A673 (cell line): ENCODE measurements at places on chromosomes 13 and 19. TPM values are rescaled to one million over a fixed set of nuclear protein-coding genes. Genes with fewer than 3 reads are reported as not detected.

The LYPD3 gene
- 0.21 and 0.31 TPM in 2 replicates for total RNA-seq

The FCAR gene
- not detected in 2 replicates for total RNA-seq

The GARIN5A gene
- 0.59 and 0.84 TPM in 2 replicates for total RNA-seq

DNA sequence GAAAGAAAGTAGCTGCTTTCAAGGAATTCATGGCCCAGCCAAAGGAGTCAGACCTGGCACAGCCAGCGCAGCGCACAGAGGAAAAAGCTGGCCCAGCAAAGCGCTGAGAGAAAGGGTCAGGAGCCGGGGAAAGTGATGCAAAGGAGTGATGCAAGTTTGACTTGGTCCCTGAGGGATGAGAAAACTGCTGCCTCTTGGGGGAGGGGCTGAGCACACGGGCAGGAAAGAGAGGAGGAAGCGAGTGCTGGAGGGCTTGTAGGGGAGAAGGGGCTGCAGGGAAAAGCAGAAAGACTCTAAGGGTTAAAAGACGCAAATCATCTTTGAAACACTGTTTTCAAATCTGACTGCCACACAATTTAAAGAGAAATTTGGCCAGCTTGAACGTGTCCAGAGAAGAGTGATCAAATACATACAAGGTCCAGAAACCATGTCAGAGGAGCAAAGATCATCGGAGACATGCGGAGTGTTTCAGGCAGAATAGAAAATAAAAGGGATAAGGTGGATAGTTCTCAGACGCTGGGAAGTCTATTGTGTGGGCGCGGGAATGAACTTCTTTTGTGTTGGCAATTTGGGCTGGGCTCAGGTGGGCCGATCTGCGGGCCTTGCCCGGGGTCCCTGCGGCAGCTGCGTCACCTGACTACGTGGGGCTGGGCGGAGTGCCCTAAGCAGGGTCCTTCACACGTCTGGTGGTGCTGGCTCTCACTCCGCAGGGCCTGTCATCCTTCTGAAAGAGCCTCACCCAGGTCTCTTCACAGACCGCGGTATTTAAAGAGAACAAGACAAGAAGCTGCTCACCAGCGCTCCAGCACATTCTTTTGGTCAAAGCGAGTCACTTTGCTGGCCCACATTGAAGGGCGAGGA, 18.1 kb downstream of the N4BP2L1 start:
- H3K4me3 ChIP-seq, result no peak overlapping the region
- H3K27me3 ChIP-seq, result no peaks in the 10 kb centered on the region
- H3K27ac ChIP-seq, result no peak overlapping the region
- H3K4me1 ChIP-seq, result no peaks in the 10 kb centered on the region

GRCh38 chr19:46785054-46785979, 3.1 kb downstream of the SLC1A5 start:
- H3K36me3 ChIP-seq, result peaks cover 49% of the 10 kb centered on the region
- H3K4me1 ChIP-seq, result peaks cover 24% of the 10 kb centered on the region
- no peaks in the 10 kb centered on the region for H3K27me3 ChIP-seq
- peak overlapping the region; percentile 99 for H3K4me3 ChIP-seq
- no peak for DNase-seq

DNA sequence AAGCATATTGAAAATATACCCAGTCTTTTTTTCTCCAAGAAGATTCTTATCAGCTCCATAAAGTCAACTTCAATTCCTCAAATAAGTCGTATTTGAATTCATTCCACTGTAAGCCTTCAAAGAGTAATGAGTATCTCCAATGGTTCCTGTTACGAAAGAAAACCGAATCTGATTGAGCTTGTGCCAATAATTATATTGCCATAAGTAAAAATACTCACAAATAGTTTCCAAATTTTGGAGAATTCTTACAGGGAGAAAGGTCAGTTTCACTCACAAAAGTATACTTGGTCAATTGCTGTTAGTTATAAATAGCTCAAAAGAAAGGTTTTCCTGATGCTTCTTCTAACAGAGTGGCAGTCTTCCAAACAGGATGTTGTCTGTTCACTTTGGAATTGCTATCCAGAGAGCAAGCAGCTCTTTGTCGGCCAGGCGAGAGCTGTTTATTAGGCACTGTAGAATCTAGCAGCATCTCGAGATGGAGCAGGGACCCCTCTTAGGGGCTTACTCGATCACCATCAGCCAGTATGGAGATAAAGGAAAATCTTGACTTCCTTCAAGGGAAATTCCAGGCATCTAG, 13.5 kb downstream of the ERICH4 start:
- H3K4me1 ChIP-seq, result no peaks in the 10 kb centered on the region
- peaks cover 55% of the 10 kb centered on the region for H3K27me3 ChIP-seq
- no peaks in the 10 kb centered on the region for H3K36me3 ChIP-seq
- H3K4me3 ChIP-seq, result no peak overlapping the region

DNA sequence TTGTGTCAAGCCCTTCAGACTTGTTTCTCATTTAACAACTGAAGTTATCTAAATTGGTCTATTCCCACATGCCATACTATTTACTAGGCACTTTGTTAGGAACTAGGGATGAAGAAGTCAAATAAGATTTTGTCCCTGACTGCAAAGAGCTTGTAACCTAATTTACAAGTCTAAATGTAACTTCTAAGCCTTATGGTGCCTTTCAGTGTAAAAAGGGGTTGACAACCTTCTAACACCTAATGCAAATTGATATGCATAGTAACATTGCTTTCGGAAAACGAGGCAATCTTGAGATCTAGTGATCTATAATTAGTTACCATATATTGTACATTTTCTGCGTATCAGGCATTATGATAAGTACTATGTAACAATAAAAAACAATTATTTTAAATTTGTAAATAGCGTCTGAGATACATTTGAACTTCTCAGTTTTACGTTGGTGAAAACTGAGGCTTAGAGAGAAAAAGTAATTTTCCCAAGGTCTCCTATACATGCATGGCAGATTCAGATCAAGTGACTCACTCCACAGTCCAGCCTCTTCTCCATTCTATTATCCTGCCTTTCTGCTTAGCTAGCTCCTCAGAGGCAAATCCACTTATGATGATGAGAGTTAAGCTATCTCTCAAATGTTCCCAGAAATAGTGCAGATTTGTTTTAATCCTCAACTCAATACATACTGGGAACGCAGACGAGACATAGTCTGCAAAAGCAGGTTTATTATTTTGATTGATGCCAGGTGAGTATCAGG, 764.9 kb upstream of the SLITRK5 start:
- no peaks in the 10 kb centered on the region for H3K4me1 ChIP-seq
- DNase-seq, result no peak
- H3K4me3 ChIP-seq, result no peak overlapping the region
- H3K27ac ChIP-seq, result no peak overlapping the region
- no peaks in the 10 kb centered on the region for H3K36me3 ChIP-seq

- H3K4me3 ChIP-seq, result no peak overlapping the region
- no peaks in the 10 kb centered on the region for H3K4me1 ChIP-seq
- no peaks in the 10 kb centered on the region for H3K36me3 ChIP-seq
- DNase-seq, result no peak
- no peak overlapping the region for H3K27ac ChIP-seq
- no peaks in the 10 kb centered on the region for H3K27me3 ChIP-seq
Measured at GRCh38 chr13:104694397-104694796, 1628.2 kb upstream of the SLC10A2 start.

DNA sequence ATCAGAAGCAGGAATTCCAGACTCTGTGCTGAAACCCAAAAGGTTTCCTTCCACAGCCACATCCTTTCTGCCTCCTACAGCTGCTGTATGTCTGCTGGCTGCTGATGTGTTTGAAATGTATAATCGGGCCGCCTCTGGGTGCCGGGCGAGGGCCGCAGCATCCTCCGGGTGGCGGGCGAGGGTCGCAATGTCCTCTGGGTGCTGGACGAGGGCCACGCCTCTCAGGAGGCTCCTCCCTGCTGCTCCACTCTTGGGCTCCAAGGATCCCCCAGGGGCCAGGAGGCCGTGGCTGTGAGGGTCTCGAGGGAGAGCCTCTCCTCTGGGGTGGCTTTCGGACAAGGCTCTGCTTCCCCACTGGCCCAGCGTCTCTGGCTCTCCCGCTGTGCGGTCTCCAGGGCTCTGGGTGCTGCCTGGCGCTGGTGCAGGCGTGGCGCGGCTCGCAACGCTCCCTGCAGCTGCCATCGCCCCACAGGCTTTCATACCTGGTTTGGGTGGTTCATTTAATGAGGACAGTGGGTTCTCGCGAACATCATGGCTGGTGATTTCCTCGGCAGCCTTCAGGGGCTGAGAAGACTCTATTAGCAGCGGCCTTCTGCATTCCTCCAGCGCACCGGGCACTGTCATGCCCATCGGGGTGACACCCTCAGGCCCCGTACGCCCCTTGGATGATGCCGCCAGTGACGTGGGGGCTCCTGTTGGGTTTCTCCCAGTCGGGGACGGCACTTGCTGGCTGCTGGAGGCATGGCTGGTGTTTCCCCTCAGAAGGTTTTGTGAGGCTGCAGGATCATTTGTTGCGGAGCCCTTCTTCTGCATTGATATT, 41.8 kb upstream of the GRTP1 start:
- H3K27me3 ChIP-seq, result peaks cover 24% of the 10 kb centered on the region
- H3K4me3 ChIP-seq, result no peak overlapping the region
- H3K36me3 ChIP-seq, result no peaks in the 10 kb centered on the region
- no peak for DNase-seq
- no peaks in the 10 kb centered on the region for H3K4me1 ChIP-seq

- no peak overlapping the region for H3K4me3 ChIP-seq
- H3K27me3 ChIP-seq, result no peaks in the 10 kb centered on the region
- H3K27ac ChIP-seq, result peak overlapping the region; percentile 9
- peaks cover 41% of the 10 kb centered on the region for H3K4me1 ChIP-seq
- no peak for DNase-seq
- no peaks in the 10 kb centered on the region for H3K36me3 ChIP-seq
Measured at GRCh38 chr13:30337061-30337610, 29.8 kb upstream of the KATNAL1 start.

- H3K4me1 ChIP-seq, result no peaks in the 10 kb centered on the region
- DNase-seq, result no peak
- H3K27ac ChIP-seq, result no peak overlapping the region
- no peaks in the 10 kb centered on the region for H3K36me3 ChIP-seq
- H3K27me3 ChIP-seq, result no peaks in the 10 kb centered on the region
Measured at GRCh38 chr13:110485604-110486003, 75.9 kb downstream of the RAB20 start.

GRCh38 chr19:46828484-46828883, 22.2 kb downstream of the AP2S1 start:
- H3K4me3 ChIP-seq, result no peak overlapping the region
- H3K27me3 ChIP-seq, result no peaks in the 10 kb centered on the region
- no peaks in the 10 kb centered on the region for H3K4me1 ChIP-seq
- H3K36me3 ChIP-seq, result no peaks in the 10 kb centered on the region
- H3K27ac ChIP-seq, result no peak overlapping the region

- DNase-seq, result no peak
- H3K27ac ChIP-seq, result peak overlapping the region; percentile 93
- H3K4me1 ChIP-seq, result peaks cover 41% of the 10 kb centered on the region
Measured at GRCh38 chr19:39410017-39410830, 2.2 kb upstream of the PLEKHG2 start.

GRCh38 chr13:71015021-71015420, 852.0 kb downstream of the DACH1 start:
- DNase-seq, result no peak
- H3K27me3 ChIP-seq, result no peaks in the 10 kb centered on the region
- no peaks in the 10 kb centered on the region for H3K4me1 ChIP-seq

DNA sequence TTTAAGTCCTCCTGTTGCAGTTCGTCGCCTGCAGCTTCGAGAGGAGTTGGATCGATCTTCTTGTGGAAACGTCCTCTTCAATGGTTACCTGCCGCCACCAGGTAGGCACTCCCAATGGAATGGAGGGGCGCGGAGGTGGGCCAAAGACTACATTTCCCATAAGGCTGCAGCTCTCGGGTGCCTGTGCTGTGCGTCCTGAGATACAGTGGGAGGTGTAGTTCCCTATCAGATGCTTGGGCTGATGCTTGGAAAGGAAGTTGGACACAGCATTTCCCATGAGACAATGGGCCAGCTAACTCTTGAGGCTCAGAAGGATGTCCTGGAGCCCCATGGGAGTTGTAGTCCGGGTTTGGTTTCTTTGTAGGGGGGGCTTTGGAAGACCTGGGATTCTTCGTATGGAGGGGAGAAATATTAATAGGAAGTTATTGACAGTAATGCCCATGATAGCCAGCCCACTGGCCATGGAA, 1.8 kb downstream of the SHKBP1 start:
- no peak overlapping the region for H3K4me3 ChIP-seq
- no peaks in the 10 kb centered on the region for H3K27me3 ChIP-seq
- no peak overlapping the region for H3K27ac ChIP-seq
- H3K36me3 ChIP-seq, result peaks cover 23% of the 10 kb centered on the region

DNA sequence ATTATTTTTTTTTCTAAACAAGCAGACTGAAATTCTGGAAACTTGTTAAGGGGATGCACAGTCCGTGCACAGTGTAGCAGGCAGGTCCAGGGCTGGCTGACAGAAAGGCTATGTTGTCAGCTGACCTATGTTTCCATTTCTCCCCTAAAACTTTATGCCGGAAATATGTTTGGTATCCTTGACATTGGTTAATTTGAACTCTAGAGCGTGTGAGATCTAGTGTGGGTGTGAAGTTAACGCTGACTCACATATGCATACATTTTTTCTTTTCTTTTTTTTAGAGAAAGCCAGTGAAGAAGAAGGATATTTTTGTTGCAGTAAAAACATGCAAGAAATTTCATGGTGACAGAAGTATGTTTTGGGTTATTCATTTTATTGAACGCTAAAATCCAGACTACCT, 76.6 kb downstream of the B3GLCT start:
- DNase-seq, result no peak
- no peak overlapping the region for H3K27ac ChIP-seq
- no peak overlapping the region for H3K4me3 ChIP-seq
- no peaks in the 10 kb centered on the region for H3K4me1 ChIP-seq
- no peaks in the 10 kb centered on the region for H3K36me3 ChIP-seq
- no peaks in the 10 kb centered on the region for H3K27me3 ChIP-seq

DNA sequence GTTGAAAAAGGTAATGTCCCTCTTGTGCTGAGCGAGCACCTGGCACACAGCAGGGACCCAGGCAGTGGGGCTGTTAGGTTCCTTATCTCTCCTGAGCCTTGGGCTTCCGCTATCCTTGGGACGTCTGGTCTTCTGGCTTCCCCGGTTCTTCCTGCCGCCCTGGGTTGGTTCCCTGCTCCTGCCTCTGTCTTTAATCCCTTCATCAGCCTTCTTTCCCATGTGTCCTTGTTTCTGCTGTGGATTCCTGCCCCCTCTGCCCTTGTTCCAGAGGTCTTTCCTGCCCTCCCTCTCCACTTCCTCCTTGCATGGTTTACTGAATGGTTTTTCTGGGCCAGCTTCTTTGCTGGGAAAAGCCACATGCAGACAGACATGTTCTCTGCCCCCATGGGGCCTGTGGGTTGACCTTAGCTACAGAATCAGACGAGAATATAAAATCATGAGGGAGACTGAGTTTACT, 2.6 kb downstream of the EPN1 start:
- H3K4me1 ChIP-seq, result peaks cover 26% of the 10 kb centered on the region
- H3K4me3 ChIP-seq, result no peak overlapping the region
- H3K27ac ChIP-seq, result no peak overlapping the region
- DNase-seq, result no peak

- no peaks in the 10 kb centered on the region for H3K36me3 ChIP-seq
- H3K4me3 ChIP-seq, result no peak overlapping the region
- no peaks in the 10 kb centered on the region for H3K27me3 ChIP-seq
- H3K27ac ChIP-seq, result no peak overlapping the region
Measured at GRCh38 chr13:22369090-22369489, 698.2 kb downstream of the FGF9 start.

DNA sequence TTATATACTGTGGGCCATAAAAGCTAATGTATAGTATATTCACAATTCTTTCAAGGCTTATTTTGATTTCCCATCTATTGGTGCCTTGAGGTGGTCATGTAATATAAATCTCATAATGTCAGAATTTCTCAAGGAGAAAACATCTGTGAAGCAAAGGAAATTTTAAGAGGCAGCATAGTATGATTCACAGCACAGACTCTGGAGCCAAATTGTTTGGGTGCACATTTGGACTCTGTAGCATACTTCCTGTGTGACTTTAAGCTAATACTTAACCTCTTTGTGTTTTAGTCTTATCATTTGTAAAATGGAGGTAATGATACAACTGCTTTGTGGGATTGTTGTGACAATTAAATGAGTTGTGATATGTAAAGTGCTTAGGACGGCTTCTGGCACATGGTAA, 67.6 kb downstream of the PIBF1 start:
- no peaks in the 10 kb centered on the region for H3K4me1 ChIP-seq
- H3K27ac ChIP-seq, result no peak overlapping the region
- no peak overlapping the region for H3K4me3 ChIP-seq
